ENCODE measurements at places on chromosomes 2 and 18.

DNA sequence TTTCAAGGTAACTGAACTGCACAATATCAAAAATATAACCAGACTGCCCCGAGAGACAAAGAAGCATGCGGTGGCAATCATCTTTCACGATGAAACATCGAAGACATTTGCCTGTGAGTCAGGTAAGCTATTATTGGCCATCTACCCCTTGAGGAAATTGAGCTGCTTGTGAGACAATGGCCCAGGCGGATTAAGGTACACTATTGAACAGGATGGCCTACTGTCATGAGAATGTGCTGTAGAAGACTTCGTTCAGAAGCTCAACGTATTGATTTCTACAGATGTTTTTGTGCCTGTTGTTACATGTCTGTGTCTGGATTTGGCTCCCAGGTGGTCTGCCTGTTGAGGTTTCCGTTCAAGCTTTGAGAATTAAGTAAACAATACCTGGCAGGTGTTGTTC is 198.7 kb downstream of the DOK6 start:
- no peak for DNase-seq

DNA sequence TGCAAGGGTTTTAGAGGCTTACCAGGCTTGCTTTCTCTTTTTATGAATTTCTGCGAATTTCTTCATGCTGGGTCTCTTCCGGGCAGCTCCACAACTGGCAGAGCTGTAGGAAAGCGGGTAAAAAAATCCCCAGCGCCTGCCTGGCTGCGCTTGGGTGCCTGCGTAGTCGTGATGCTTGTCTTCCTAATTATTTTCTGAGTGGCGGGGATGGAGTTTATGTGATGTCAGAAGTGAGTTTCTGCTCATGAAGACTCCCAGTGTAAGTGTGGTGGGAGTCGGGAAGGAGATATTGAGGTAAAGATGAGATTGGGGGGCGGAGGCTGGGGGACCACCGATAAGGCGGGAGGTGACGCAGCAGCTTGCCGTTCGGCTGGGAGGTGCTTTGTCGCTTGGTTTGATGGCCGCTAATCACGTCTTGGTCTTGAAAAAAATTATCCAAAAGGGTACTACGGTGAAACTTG is 229.8 kb downstream of the LDLRAD4 start:
- no peak for DNase-seq

DNA sequence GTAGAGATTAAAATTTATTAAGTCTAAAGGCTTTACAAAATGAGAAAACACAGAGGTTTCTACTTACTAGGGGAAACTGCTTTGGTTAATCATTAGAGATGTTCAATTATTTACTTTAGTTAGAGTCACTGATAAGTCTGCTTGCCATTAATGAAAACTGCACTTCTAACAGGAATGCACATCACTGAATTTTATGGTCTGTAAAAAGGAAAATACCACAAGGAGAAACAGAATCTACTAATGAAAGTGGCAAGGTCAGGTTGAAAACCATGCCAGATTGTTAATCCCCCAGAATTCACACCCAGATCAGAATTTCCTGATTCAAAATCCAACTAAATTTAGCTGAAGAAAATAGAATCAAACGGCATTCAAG is 90.5 kb upstream of the GRB14 start:
- no peak for DNase-seq

DNA sequence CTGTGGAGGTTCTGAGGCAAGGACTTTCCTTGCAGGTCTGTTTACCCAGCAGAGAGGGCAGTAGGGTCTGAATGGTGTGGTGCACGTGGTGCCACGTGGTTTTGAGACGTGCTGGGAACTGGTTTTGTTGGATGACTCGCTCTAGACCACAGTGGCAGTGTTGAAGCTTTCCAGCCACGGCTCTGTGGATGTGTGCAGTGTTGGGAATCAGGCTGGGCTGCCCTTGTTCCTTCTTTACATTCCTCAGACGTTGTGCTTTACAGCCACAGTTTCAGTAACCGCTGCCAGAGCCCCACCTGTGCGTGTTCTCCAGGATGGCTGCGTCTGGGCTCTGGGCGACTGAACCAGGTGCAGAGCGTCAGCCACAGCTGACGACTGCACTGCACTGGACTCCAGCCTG is 8.2 kb downstream of the CTDP1 start:
- no peak for DNase-seq

DNA sequence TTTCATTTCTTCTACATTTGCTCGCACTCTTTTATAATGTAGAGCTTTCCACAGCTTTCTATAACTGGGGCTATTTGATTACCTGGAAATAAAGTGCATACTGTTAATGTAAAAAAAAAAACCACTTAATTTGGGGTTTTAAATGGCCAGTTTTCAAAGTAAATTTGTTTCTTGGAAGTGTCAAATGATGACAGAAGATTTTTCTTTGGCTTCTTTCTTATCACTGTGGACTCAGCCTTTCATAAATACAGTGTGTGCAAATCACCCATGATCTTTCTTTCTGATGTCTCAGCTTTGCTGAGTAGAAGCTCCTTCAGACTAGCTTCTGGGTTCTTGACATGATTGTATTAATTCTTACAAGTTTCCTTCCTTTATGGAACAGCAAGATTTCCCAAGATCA is 525.6 kb downstream of the PARD3B start:
- DNase-seq, result no peak

GRCh38 chr18:24990671-24991134 is 361.3 kb downstream of the ZNF521 start:
- DNase-seq, result no peak
